Stimulated activated CD4-positive, alpha-beta T cell treated with anti-CD3 and anti-CD28 coated beads, Interleukin-1b, Interleukin-23, amount 100 ng/mL, for 1 hour (primary cell): ENCODE measurements at places on chromosomes 1 and 21.

DNA sequence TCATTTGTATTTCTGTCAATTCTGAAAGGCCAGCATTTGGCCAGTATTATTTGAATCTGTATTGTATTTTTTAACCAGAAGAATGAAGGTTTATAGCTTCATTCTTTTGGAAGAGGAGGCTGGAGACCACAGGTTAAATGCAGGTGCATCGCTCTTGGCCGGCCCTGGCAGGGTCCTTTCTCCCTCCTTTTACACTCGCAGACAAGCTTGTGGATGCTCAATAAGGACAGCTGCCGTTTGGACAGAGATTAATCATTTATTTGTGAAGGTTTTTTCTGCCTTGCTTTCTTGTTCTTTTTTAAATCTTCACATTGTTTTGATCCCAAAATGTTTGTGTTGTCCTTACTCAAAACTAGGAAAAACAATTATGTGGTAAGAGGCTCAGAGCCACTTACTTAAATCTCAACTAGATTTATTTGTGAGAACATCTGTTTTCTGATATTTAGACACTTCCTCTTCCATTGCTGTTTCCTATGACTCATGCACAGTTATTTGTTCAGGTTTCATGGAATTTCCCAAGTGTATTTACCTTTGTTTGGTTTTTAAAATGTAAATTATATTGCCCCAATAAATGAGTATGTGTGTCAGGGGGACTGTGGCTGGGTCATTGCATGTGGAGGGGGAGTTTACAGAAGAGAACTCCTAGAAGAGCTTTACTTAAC lies 46.7 kb upstream of the LAMC2 start:
- no peak for DNase-seq

DNA sequence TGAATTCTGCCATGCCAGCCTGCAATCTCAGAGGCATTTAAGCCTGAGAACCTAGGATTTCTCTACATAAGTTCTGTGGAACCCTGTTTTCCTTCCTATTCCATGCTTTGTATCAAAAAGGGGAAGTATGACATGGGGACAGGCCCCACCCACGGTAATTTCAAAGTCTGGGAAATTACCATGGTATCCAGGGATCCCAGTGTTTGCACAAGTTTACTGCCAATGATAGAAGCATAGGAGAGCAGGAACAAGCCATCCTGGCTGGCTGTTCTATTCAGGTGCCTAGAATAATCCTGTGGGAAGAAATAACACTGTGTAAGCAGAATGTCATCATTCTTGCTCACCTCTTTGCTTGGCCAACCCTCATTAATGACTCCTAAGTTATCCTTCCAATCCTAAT lies 53.8 kb upstream of the ATP1B1 start:
- DNase-seq: no peak

DNA sequence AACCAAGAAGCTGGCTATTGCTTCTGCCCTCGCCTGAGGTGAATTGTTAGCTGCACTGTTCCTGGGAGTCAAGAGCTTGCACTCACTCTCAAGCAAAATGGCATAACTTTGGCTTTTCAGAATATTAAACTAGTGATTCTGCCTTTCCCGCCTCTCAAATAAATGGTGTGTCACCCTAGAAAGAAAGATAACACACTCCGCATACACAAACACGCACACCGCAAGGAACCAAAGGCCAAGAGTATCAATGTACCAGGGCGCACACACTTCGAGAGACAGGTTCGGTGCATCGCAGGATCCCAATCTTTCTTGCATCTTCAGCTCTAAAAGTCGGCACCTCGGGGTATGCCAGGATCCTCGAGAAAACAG lies 470 bp upstream of the RTCA start:
- no peak for DNase-seq

- no peak for DNase-seq
These were observed 91.5 kb downstream of the SSBP3 start for GRCh38 chr1:54314696-54315095.

DNA sequence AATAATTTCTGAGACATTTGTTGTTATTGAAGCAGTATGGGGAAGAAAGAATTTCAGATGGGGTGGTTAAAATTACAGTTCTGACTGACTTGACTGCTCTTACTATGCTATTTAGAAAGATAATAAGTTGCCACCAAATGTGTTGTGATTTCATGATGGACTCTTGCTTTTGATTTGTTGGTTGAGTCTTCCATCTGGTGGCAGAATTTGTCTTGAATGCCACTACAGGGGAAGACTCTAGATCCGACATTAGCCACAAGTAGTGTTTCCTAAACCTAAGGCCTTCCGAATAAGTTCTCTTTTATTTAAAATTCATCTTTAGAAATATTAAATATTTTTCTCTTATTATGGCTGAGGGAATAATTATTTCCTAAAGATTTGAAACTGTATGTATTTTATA lies 190.9 kb upstream of the ADGRL4 start:
- DNase-seq: no peak
